ENCODE measurements at places on chromosomes 4 and X.

GRCh38 chr4:47704693-47705325 lies 133.1 kb downstream of the CORIN start:
- H3K27ac ChIP-seq, result no peak overlapping the region
- no peaks in the 10 kb centered on the region for H3K4me1 ChIP-seq
- no peak overlapping the region for H3K4me3 ChIP-seq

GRCh38 chr4:166282081-166282770 lies 409.2 kb downstream of the TLL1 start:
- H3K36me3 ChIP-seq, result no peaks in the 10 kb centered on the region
- DNase-seq, result no peak
- no peak overlapping the region for H3K27ac ChIP-seq
- H3K4me1 ChIP-seq, result no peaks in the 10 kb centered on the region
- no peak overlapping the region for H3K4me3 ChIP-seq
- no peaks in the 10 kb centered on the region for H3K27me3 ChIP-seq

GRCh38 chr4:156294577-156294976 lies 340.9 kb upstream of the CTSO start:
- H3K27ac ChIP-seq, result no peak overlapping the region
- no peaks in the 10 kb centered on the region for H3K27me3 ChIP-seq
- peaks cover 4% of the 10 kb centered on the region for H3K4me1 ChIP-seq
- peak; percentile 87 for DNase-seq
- H3K4me3 ChIP-seq, result no peak overlapping the region
- no peaks in the 10 kb centered on the region for H3K36me3 ChIP-seq

GRCh38 chr4:162104459-162105124 lies 59.2 kb downstream of the FSTL5 start:
- no peaks in the 10 kb centered on the region for H3K36me3 ChIP-seq
- H3K4me1 ChIP-seq, result no peaks in the 10 kb centered on the region
- no peak for DNase-seq

DNA sequence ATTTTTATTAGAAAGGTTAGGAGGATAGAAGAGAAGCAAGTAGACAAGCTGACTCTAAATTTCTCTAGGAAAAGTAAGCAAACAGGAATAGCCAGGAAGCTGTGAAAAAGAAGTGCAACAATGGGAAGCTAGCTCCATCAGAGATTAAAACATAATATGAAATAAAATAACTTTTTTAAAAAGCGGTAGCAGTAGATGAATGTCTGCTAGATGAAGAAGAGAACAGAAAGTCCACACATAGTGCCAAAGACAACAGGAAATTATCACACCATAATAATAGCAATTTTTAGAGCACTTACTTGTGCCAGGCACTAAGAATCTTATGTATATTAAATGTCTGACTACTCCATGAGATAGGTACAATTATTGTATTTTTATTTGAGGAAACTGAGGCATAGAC lies 53.5 kb downstream of the LRBA start:
- no peak overlapping the region for H3K27ac ChIP-seq
- H3K36me3 ChIP-seq, result no peaks in the 10 kb centered on the region
- no peaks in the 10 kb centered on the region for H3K27me3 ChIP-seq
- no peak for DNase-seq
- no peak overlapping the region for H3K4me3 ChIP-seq

DNA sequence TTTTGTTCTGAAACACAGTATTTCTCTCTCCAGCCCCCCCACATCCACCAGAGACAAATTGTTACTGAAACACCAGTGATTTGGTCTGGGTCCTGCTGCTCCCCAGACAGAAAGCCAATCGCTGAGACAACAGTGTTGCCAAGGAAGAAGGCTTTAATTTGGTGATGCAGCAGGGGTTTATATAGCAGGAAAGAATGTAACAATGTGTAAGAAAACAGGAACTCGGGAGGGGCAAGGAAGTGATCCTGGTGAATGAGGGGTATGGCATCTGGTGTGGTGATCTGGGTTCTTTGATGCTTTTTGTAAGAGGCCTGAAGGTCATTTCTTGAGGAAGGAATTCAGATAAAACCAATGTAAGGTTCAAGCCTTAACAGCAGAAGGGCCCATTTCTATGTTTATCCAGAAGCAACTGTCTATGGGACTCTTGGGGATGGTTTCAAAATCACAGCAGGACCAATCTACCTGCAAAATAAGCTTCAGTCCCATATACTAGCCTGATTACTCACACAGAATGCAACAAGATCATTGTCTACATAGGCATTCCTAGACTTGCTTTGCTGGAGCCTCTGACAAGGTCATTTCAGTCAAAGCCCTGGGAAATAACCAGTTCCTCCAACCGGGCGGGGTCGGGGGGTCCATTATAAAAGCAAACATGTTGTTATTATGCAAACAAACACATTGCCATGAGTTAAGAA lies 445.2 kb upstream of the ZFP42 start:
- no peaks in the 10 kb centered on the region for H3K27me3 ChIP-seq
- peak; percentile 30 for DNase-seq
- no peaks in the 10 kb centered on the region for H3K36me3 ChIP-seq
- no peak overlapping the region for H3K4me3 ChIP-seq
- peaks cover 6% of the 10 kb centered on the region for H3K4me1 ChIP-seq
- no peak overlapping the region for H3K27ac ChIP-seq

DNA sequence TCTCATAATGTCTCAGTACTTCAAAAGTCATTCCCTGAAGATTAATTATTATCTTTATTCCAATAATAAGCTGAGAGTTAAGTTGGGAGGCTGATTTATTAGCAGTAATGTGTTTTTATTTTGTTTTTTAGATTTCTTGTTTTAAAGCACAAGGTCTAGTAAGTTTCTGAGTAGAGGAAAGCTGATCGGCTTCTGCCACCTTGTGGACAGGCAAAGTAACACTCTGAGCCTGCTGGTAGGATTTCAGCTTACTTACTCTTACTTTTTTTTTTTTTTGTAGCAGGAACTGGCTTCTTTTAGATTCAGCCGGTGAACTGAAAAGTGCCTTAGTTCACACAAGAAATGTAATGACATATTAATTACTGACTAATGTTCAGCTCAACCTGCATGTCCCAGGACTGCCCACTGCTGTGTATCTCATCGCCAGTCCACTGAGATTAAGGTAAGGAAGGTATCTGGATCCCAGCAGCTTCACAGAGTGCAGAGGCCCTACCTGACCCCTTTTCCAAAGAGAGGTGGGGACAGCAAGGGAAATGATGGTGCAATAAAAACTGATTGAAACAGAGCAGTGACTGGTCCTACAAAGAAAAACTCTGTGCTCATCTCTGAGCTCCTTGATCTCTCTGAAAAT lies 126.5 kb downstream of the ADGRA3 start:
- H3K36me3 ChIP-seq, result peaks cover 11% of the 10 kb centered on the region
- H3K27ac ChIP-seq, result no peak overlapping the region
- DNase-seq, result peak; percentile 85

DNA sequence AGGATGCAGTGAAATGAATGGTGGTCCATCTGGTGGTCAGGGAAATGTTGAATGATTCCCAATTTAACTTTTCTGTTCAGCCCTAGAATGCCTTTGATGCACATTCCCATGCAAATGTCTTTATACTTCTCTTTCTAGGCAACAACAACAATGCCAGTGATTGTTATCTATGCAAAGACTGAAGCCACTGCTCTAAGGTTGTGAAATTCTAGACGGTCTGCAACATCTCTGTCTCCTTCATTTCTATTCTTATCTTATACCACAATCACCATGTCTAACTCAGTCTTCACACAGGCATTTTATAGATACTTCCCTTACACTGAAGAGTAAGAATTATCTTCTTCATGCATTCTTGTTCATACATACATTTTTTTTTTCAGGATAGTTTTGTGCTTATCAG lies 84.5 kb downstream of the HPGD start:
- H3K36me3 ChIP-seq, result no peaks in the 10 kb centered on the region
- no peaks in the 10 kb centered on the region for H3K4me1 ChIP-seq
- H3K27me3 ChIP-seq, result no peaks in the 10 kb centered on the region
- no peak for DNase-seq
- H3K4me3 ChIP-seq, result no peak overlapping the region
- H3K27ac ChIP-seq, result no peak overlapping the region

DNA sequence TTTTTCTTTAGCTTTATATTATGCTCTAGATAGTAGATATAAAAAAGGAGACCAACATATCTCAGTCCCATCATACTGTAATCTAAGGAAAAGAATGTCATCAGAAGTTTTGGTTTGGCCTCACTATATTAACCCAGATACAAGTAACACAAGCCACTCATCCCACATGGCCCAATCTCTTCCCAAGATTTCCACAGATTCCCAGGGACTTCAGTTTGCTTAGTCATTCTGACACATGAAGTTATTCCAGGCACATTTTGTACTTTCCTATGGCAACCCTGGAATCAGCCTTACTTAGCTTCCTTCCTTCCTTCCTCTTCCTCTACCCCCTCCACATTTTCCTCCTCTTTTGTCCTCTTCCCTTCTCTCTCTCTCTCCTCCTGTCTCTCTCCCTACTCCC lies 21.7 kb upstream of the DCLK2 start:
- H3K36me3 ChIP-seq, result no peaks in the 10 kb centered on the region
- no peak overlapping the region for H3K4me3 ChIP-seq
- peak; percentile 70 for DNase-seq
- H3K27ac ChIP-seq, result no peak overlapping the region
- no peaks in the 10 kb centered on the region for H3K27me3 ChIP-seq

DNA sequence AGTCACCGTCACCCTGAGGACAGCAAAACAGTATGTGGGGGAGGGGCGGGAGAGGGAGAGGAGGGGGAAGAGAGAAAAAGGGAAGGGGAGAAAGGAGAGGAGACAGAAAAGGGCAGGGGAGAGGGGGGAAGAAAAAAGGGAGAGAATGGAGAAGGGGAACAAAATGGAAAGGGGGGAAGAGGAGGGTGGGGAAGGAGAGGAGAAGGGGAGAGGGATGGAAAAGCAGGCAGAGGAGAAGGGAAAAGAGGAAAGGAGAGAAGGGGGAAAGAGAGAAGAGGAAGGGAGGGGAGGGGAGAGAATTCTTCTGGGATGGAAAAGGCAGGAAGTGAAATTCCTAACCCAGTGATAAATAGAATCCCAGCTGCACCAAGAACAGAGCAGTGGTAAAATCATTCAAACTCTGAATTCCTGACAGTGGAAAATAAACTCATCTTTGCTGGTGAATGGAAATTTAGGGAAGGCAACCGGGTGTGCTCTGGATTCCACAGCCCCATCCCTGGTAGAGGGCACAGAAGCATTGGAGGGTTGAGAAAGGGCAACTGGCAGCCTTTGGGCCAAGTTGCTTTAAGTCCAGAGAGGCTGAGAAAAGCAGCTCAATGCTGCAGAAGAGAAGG lies 244.2 kb downstream of the BCOR start:
- DNase-seq, result no peak
- H3K36me3 ChIP-seq, result no peaks in the 10 kb centered on the region
- H3K4me1 ChIP-seq, result peaks cover 4% of the 10 kb centered on the region
- no peak overlapping the region for H3K27ac ChIP-seq
- H3K27me3 ChIP-seq, result peaks cover 14% of the 10 kb centered on the region
- H3K4me3 ChIP-seq, result no peak overlapping the region

GRCh38 chr4:180455226-180455625 lies 1788.0 kb upstream of the TENM3 start:
- no peak overlapping the region for H3K27ac ChIP-seq
- H3K4me3 ChIP-seq, result no peak overlapping the region
- H3K27me3 ChIP-seq, result no peaks in the 10 kb centered on the region
- H3K4me1 ChIP-seq, result no peaks in the 10 kb centered on the region
- H3K36me3 ChIP-seq, result no peaks in the 10 kb centered on the region

- DNase-seq, result no peak
- no peak overlapping the region for H3K27ac ChIP-seq
- no peaks in the 10 kb centered on the region for H3K27me3 ChIP-seq
- H3K4me3 ChIP-seq, result no peak overlapping the region
- H3K4me1 ChIP-seq, result no peaks in the 10 kb centered on the region
- no peaks in the 10 kb centered on the region for H3K36me3 ChIP-seq
Measured at GRCh38 chr4:5968246-5968645, 50.0 kb downstream of the C4orf50 start.

- H3K27ac ChIP-seq, result no peak overlapping the region
- no peaks in the 10 kb centered on the region for H3K4me1 ChIP-seq
- no peak for DNase-seq
- no peaks in the 10 kb centered on the region for H3K36me3 ChIP-seq
- H3K4me3 ChIP-seq, result no peak overlapping the region
Measured at GRCh38 chr4:100593935-100594334, 76.1 kb upstream of the EMCN start.

DNA sequence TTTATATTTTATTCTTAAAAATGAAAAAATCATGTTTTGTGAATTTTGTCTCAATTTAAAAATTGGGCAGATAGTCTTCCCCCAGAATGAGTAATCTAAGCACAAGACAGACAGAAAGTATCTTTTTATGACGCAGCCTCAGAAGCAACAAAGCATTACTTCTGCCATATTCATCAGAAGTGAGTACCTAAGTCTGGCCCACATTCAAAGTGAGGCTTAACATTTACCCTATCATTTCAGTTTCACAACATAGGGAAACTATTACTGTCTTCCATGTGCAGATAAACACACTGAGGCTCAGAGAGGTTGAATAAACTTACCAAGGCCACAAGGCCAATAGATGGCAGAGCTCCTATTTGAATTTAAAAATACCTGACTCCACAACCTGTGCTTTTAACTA lies 4.4 kb upstream of the PRDX4 start:
- H3K36me3 ChIP-seq, result no peaks in the 10 kb centered on the region
- H3K27me3 ChIP-seq, result peaks cover 3% of the 10 kb centered on the region
- H3K27ac ChIP-seq, result no peak overlapping the region
- 0 out of 2 replicates have a peak, but pooled peaks cover 1% of the 10 kb centered on the region for H3K4me1 ChIP-seq
- peak; percentile 86 for DNase-seq

DNA sequence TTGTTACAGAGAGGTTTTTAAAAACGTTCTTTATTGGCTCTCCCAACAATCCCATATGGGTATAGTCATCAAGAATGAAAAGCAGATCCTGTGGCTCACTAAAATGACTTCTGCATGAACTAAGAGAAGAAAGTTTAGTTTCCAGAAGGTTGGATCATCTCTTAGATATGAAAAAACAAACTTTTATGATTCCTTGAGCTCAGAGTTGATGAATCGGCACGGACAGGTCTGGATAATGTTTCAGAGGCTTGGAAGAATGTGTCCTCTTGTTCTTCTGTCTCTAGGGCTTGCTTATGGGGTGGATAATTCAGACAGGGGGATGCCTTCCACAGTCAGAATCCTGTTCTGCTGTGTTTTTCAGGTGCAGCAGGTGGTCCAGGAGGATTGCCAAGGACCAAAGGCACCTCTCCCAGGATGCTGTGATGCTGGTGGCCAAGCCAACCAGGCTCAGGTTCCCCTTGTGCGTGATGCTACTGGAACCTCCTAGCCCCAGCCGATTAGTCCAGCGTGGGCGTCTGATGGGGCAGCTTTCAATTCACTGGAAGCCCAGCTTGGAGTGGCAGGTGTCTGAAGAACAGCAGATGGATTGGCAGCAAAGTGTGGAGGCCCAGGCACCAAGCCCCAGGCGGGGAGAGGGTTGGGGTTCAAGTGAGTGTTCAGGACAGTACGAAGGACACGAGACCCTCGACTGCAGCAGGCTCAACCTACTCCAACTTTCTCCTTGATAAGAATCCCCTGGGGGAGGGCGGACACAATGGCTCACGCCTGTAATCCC lies 30.3 kb downstream of the CCKAR start:
- H3K4me1 ChIP-seq, result peaks cover 22% of the 10 kb centered on the region
- H3K27me3 ChIP-seq, result no peaks in the 10 kb centered on the region
- peak overlapping the region; percentile 90 for H3K27ac ChIP-seq
- peak; percentile 90 for DNase-seq
- no peaks in the 10 kb centered on the region for H3K36me3 ChIP-seq
- no peak overlapping the region for H3K4me3 ChIP-seq

All from IMR-90 (cell line).